ENCODE measurements at places on chromosomes 3 and 15. TPM values are rescaled to one million over a fixed set of nuclear protein-coding genes. Genes with fewer than 3 reads are reported as not detected.

RPL4 gene
- 2,896 TPM for polyA plus RNA-seq

LMOD3 gene
- polyA plus RNA-seq = not detected

- DNase-seq = no peak
Observed at GRCh38 chr3:154684021-154684420, 254.0 kb upstream of the GPR149 start.

DNA sequence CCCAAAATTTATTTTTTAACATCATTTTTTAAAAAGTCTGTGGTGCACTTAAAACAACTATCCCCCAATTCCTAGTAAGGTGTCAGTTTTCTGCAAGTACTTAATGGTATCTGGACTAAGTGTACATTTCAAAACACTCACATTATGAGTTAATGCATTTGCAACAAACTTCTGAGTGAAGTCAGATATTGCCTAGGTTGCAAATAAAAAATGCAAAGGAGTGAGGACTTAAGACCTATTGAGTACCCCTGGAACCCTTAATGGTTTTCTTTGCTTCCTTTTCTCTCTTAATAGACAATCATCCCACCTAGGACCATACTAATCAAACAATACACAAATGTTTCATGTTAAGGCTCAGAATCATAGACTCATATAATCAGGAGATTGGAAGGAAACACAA lies 1.8 kb upstream of the P2RY1 start:
- no peak for DNase-seq

DNA sequence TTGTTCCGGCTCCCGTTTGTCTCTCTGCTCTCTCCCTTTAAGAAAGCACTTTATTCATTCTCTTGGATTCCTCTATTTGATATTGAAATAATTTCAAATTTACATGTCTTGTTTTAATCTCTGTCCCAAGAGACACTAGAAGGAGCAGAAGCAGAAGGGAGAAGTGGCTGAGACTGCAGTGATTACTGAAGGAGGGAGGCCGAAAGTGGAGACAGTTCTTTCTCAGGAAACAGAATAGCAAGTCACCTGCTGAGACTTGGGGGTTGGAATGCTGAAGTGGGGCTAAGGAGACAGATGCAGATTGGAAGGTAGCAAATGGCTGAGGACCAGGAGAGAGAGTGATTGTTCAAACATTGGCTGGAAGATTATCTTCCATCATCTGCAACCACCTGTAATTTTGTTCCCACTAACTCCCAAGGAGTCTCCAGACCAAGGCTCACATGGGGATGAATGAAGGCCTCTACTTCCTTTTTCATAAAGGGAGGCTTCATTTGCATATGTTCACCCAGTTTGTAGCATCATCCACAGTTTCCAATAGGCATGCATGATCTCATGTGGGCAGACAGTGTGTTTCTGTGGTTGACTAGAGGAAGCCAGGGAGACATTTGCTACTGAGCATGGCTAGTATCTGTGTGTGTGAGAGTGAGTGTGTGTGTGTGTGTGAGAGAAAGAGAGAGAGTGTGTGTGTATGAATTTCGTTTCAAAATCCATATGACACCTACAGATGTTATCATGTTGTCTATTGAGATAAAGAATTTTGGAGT lies 24.0 kb downstream of the LTF start:
- DNase-seq = no peak

DNA sequence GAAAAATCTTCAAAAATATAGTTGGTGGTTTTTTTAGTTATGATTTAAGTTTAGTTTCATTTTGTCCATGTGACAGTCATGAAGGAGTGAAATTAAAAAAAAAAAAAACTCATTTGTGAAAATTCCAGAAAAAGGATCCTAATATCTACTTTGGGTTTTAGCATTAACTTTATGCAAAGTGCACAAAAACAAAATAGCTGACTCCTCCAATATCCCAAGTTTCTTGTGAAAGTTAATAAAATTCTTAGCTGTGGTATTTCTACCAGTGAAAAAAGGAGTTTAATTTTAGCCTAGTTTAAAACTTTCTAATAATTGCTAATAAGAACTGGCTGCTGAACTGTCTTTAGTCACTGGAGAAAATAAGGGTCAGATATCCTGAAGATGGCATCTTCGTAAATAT lies 40.8 kb upstream of the RASA2 start:
- DNase-seq = no peak

GRCh38 chr15:74995182-74995778 lies at the start of gene SCAMP5:
Gene SCAMP5, plus strand, starts transcription at chr15:74995563. Its CDS starts 16,277 bp downstream, at chr15:75011840.
- peak; percentile 79 for DNase-seq

GRCh38 chr3:36729204-36730056 lies 34.9 kb downstream of the DCLK3 start:
- peak; percentile 50 for DNase-seq

GRCh38 chr3:49794926-49795905 lies 4.5 kb downstream of the CDHR4 start:
- no peak for DNase-seq

- no peak for DNase-seq
Observed at GRCh38 chr15:63864186-63864585, 30.4 kb upstream of the HERC1 start.

ACTC1 gene
- 0.64 TPM for polyA plus RNA-seq

DNA sequence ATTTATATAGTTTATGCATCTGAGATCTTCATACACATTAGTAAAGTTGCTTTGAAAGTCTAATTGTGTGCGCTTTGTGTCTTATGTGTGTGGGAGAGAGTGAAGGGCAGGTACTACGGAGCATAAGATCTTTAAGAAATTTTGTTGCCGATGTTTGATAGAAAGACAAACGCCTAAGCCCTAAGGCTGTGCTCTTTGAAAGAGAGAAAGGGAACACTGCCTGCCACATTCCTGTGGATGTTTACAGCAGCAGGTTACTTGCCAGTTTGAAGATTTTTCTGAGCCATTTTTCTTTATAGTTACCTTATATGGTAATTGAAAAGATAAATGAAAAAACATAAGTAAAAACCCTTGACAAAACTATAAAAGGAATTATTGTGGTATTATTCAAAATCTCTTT lies 17.0 kb downstream of the DTWD1 start:
- DNase-seq = no peak

XCR1 gene
- not detected for polyA plus RNA-seq

- no peak for DNase-seq
Observed at GRCh38 chr15:84598250-84598649, 2.6 kb upstream of the ZSCAN2 start.

GRCh38 chr3:50583897-50584296 lies 14.6 kb downstream of the HEMK1 start:
- DNase-seq = no peak

GRCh38 chr15:72086920-72087648 lies 30.9 kb downstream of the MYO9A start:
- DNase-seq = no peak

GRCh38 chr3:116757315-116757714 lies 47.7 kb downstream of the TUSC7 start:
- DNase-seq = no peak

TMEM266 gene
- not detected for polyA plus RNA-seq

DNA sequence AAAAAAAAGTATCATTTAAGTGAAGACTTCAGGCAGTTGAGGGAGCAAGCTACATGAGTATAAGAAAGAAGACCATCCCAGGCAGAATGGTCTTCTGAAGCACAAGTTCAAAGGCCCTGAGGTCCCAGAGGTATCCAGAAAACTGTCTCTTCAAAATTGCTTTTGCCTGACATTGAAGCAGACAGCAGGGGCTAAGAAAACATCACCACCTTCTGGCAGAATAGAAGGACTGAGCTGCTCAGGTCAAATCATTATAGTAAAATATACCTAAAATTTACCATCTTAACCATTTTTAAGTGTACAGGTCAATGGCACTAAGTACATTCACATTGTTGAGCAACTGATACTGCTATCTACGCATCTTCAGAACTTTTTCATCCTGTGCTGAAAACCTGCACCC lies 16.4 kb downstream of the GPR160 start:
- DNase-seq = peak; percentile 25

GRCh38 chr3:42960282-42960681 lies 18.8 kb upstream of the GASK1A start:
- peak; percentile 9 for DNase-seq

All from endothelial cell of umbilical vein (primary cell).